H9 (cell line): ENCODE measurements at places on chromosomes 7 and 10. TPM values are rescaled to one million over a fixed set of nuclear protein-coding genes. Genes with fewer than 3 reads are reported as not detected.

ACTL6B gene
- total RNA-seq, result 0.33 and 0.50 TPM in 2 replicates

KCNH2 gene
- total RNA-seq, result 4.3 and 4.5 TPM in 2 replicates

PRPS1L1 gene
- total RNA-seq, result not detected in 2 replicates

- no peak for DNase-seq
Measured at GRCh38 chr7:137674551-137675409, 172.0 kb downstream of the DGKI start.

GRCh38 chr10:48765527-48765926, 80.9 kb downstream of the WDFY4 start:
- DNase-seq, result no peak

- no peak for DNase-seq
Measured at GRCh38 chr7:47614450-47614849, 32.5 kb upstream of the TNS3 start.
